ENCODE measurements at places on chromosomes 3 and 15. TPM values are rescaled to one million over a fixed set of nuclear protein-coding genes. Genes with fewer than 3 reads are reported as not detected.

Gene NIPA2
- total RNA-seq: 116 TPM

Gene FAM98B
- 19.9 TPM for total RNA-seq

Gene SLC22A14
- total RNA-seq: 0.35 TPM

Gene TTLL13
- total RNA-seq: 0.43 TPM

DNA sequence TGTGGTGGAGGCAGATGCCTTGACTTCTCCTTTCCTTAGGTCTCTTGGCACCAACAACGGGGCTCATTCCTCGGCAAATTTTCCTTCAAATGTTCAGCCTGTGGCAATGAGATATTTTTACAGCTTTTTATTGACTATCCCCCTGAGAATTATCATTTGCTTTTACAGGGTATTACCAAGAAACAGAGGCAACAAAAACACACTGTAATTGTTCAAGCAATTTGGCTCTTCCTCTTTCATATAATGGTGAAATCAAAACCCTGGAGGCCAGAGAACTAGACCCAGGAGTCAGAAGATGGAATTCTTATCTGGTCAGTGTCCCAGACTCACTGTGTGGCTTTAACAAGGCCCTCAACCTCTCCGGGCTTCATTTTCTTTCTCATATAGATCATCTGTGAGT is 40.1 kb downstream of the TRIM42 start:
- DNase-seq: no peak

GRCh38 chr3:192867645-192868044 is 50.0 kb downstream of the MB21D2 start:
- DNase-seq: no peak

- peak; percentile 2 for DNase-seq
Observed at GRCh38 chr3:56980798-56981390, 79.6 kb upstream of the SPATA12 start.

DNA sequence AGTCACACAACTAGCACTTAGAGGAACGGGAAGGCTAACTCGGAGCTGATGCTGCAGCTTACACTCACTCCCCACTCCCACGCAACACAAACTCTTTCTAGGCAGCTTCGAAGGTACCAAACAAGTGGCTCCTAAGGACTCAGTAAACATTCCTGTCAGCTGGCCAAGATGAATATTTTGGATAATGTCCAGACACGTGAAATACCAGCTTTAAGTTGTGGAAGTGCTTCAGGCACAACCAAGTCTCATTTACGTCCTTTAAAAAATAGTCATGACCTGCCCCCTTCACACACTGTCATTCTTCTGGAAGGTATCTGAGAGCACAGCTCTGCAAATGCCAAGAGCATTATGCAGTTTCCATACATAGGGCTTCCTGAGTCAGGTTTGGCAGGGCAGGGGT is 1005.9 kb upstream of the CFAP20DC start:
- no peak for DNase-seq

- DNase-seq: no peak
Observed at GRCh38 chr3:105944276-105944675, 75.5 kb upstream of the CBLB start.

Gene GRIP2
- total RNA-seq: 0.03 TPM

- no peak for DNase-seq
Observed at GRCh38 chr15:52491472-52491871, 37.2 kb downstream of the MYO5A start.

DNA sequence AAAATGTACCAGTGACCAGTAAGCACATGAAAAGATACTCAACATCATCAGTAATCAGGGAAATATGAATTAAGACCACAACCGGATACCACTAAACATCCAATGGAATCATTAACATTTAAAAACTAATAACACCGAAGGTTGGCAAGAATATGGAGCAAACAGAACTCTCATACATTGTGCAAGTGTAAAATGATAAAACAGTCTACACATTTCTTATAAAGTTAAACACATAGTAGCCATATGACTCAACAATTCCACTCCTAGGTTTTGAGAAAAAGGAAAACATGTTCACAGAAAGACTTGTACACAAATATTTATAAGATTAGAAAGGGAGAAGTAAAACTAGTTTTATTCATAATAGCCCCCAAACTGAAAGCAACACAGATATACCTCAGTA is 60.3 kb upstream of the SLCO2A1 start:
- no peak for DNase-seq

Gene BTLA
- not detected for total RNA-seq

DNA sequence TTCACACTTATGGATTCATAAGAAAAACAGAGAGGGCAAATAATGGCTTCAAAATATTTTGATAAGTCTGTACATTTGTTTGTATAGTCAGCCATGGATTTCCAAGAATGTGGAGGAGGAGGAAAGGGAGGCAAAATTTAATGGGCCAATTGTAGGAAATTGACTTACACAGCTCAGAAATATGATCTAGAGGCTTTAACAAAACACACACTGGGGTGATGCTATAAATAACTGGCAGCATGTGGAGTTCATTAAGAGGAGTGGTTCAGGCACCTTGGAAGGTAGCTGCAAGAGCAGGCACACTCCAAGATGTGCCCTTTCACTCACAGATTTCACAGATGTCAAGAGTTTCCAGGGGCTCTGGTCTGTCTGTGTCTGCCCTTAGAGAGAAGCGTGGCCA is 193.4 kb upstream of the RASGRP1 start:
- DNase-seq: no peak

Gene KLF15
- 1.4 TPM for total RNA-seq

DNA sequence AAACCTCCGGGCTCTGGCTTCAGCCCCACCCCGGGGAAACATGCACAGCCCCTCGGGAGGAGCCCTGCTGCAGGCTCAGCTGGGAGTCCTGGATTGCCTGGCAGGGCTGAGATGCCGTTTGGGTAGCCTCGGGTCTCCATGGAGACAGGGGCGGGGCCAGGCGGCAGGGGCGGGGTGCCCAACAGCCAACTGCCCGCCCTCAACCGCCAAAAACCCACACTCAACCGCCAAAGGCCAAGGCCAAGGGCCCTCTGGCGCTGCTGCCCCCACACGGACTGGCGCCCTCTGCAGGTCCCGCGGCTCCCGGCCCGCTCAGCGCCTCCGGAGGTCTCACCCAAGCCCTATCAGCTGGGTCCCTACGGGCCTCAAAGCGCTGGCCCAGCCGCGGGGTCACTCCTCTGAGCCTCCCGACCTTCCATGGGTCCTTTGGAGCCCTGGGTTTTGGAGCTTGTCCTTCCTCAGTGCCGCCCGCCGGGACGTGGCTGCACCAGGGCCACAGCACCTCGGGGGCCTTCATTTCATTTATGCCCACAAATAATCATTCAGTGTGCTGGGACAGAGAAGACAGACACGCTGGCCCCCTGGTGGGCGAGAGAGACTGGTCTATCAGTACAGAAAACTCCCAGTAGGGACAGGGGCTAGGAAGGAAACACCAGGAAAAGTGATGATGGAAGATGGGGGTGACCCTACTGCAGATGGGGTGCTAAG is 33.5 kb upstream of the ACAD9 start:
- peak; percentile 20 for DNase-seq

Gene SRGAP3
- 0.27 TPM for total RNA-seq

DNA sequence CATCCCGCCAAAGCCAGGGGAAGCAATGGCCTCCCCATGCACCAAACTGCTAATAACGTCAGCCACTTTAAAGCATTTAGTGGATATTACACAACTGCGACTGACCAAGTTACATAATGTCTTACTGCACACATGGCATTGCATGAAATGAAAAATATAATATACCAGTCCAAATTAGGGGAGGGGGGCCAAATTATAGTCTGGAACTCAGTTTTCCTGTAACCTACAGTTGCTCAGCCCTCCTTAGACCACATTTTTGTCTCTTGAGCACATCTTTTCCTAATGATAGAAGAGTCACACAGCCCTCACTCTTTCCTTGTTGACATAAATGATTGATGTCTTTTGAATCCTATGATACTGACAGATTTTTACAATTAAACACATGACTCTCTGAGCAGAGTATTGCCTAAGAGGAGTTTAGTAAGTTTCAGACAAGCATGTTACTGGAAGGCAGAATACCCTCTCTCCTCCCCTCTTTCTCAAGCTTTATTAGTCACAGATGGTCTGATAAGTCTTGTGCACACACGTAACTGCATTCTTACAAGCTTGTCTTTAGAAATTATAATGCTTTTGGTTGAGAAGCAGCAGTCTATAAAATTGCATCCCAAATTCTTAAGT is 1.1 kb upstream of the PLD1 start:
- peak; percentile 97 for DNase-seq

DNA sequence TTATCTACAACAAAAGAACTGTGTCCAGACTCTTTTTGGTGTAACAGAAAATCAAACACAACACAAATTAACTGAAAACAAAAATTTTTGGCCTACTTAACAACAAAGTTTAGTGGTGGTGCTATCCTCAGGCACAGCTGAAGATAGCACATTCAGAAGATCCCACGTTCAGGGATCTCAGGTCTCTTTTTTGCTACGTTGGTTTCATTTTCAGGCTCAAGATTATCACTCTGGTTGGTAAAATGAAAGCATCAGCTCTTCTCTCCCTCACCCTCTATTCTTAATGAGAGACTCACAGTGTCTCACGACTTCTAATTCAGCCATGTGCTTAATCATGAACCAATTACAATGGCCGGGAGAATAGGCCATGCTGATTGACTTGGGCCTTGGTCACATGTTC is 146.9 kb upstream of the PTPRG start:
- DNase-seq: no peak

GRCh38 chr3:2706144-2706835 is 403.9 kb downstream of the IL5RA start:
- no peak for DNase-seq

DNA sequence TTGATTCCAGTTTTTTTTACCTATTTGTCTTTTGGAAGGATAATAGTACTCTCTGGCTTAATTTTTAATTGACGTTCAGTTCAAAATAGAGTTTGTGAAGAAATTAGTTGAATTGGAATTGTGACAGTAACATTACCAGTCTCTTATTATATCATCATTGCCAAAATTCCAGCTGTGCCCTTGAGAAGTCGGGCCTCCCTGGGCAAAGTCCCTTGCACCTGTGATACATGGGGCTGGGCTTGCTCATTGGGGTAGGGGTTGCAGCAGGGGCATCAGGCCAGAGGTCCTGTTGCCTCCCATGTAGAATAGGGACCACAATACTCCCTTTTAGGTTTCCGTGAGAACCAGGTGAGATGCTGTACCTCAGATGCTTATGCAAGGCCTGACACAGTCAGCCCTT is 27.9 kb upstream of the APEH start:
- DNase-seq: no peak

Gene CKMT1B
- total RNA-seq: 2.4 TPM

GRCh38 chr3:176097027-176097426 is 1100.3 kb downstream of the TBL1XR1 start:
- no peak for DNase-seq

Gene CYP19A1
- total RNA-seq: 0.79 TPM

- no peak for DNase-seq
Observed at GRCh38 chr15:39132954-39133600, 447.8 kb upstream of the THBS1 start.

Gene PLAAT1
- total RNA-seq: 3.7 TPM

DNA sequence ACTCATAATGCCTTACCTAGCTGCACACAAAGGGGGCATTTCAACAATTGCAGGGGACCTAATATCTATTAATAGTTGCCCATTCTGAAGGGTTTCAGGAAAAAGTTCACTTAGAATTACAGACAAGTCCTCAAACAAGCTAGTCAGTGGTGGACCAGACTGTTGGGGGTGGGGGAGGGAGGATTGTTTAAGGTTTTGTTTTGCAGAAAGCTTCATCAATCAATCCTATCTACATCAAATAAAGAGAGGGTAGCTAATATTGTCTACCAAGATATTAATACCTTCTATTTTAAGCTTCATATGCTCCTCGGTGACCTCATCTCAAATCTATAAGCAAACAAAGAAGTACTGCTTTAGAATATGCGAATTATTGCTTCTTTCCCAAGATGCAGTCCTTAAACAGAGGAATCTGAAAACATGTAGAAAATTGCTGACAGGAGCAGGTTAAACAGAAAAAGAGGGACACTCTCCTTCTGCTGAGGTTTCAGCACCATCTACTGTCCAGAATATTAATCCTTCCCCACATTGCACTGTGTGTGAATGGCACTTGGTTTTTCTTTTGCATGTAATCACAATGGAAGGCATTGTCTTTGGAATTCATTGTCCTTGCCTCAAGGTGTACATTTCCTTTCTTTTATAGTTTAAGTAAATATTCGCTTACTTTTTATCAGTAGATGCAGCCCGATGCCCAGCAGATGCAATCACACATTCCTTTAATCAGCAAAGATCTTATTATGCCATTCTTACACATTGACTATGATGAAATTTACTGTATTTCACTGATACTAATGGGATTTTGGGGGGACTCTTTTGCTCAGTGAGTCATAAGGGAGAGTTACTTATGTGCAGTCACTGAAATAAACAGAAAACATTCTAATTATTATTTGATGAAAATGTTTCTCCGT is 94.7 kb downstream of the IL5RA start:
- DNase-seq: peak; percentile 36

DNA sequence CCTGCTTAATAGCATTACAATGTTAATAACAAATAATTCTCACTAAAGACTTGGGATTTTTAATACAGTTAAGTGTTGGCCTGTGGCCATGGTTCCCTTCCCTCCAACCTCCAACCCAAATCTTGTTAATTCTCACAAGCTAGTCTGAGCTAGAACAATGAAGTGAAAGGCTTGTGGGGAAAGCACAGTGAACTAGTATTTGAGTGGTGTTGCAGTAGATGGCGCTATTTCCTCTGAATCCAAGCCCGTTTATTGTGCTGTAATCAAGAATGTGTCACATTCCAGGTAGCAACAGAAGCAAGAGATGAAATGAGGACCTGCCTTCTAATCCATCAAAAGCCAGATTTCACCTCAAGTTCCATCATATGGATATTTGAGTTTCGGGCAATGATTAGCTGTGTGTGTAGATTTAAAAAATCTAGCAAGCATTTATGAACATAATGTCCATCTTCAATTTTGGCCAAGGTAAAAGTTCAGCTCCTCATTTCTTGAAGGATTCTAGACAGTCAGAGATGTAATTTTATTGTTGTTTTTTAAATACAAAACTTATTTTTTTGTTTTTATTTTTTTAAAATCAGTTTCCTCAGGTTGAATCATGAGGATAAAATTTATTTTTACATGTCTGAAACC is 160.7 kb downstream of the SQOR start:
- peak; percentile 55 for DNase-seq

DNA sequence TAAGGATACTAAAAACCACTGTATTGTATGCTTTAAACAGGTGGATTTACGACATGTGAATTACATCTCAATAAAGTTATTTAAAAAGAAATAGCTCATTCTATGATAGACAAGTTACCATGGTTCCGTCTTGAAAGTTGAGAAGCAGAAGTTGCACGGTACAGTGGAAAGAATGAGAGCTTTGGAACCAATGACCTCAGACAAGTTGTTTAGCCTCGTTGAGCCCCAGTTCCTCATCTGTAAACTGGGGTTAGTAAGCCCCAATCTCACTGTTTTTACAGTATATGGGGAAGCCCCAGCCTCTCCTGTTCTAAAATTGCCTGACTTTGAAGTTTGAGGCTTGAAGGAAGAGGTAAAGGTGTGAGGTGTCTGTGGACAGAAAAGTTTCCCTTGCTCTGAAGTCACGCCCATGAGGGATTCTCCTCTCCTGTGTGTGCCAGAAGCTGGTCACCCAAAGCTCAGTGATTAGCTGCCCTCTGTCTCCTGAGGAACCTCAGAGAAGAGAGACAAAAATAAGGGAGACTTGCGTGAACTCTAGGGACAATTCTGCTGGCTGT is 10.0 kb downstream of the CRYGS start:
- no peak for DNase-seq

Gene ADAMTSL3
- not detected for total RNA-seq

Gene CAPN7
- 30.3 TPM for total RNA-seq

Gene UNC45A
- 31.5 TPM for total RNA-seq

- DNase-seq: no peak
Observed at GRCh38 chr3:16476636-16477035, 36.9 kb downstream of the RFTN1 start.

Data from NCI-H460 (cell line).